Non-pigmented ciliary epithelial cell (primary cell): ENCODE measurements at places on chromosomes 13 and 19.

DNA sequence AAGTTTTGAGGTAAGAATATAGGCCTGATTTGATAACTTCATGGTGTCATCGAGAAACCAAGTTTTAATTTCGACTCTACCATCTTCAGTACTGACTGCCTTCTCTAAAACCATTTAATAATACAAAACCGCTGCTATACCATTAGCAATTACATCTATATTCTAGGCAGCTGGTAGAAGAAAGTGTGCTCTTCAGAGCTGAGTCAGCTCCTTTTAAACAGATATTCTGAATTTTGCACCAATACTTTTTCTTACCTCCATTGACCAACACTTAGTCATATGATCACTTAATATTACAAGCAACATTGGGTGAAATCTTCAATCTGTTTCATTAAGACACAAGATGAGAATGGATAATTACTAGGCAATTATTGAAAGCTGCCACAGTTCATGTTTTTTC lies 1667.8 kb downstream of the PCDH9 start:
- DNase-seq, result no peak

DNA sequence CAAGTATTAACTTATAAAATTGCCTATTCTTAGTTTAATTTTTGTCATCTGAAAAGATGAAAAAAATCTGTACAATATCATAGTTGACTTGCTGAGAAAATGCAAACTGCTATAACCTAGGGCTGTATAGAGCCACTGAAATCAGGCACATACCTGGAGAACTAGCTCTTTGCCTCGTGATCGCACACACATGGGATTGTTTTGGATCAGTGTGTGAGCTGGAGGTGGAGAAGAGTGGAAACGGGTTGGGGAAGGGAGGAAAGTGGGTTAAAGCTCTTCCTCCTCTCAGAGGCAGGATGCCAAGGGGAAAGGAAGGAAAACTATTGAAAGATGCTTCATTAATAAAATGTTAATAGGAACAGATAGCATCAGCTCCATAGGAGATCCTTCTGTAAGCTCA lies 2.7 kb downstream of the MTUS2 start:
- DNase-seq, result no peak

GRCh38 chr13:33147832-33148231 lies 131.6 kb downstream of the KL start:
- no peak for DNase-seq

GRCh38 chr19:16359074-16359473 lies 34.4 kb downstream of the KLF2 start:
- no peak for DNase-seq

DNA sequence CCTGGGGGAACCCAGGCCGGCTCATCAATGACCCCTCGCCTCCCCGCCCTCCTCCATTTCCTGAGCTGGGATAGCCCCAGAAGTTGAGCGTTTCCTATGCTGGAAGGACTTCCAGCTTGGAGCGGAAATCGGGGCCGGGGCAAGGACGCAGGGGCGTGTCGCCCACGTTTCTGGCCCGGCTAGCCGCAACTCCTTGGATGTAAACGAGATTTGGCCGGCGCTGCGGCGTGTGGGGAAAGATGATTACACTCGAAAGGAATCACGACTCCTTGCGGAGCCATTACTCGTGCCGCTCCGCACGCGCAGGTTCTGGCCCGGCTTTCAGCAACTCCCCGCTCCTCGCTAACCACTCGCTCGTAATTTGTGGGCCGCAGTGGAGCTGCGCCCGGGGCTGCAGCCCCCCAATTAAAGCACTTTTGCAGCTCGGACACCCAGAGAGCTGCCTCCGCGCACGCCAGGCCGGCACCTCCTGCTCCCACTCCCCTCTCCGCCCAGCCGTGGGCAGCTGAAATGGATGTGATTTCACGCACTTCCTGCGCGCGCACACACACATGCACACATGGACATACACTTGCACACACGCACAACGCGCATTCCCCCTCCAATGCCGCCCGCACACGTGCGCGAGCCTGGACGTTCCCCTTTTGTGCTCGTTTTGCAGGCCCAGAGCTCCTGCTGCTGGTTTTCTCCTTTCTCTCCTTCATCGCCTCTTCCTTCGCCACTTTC lies 15.7 kb downstream of the ZIC5 start:
- no peak for DNase-seq

DNA sequence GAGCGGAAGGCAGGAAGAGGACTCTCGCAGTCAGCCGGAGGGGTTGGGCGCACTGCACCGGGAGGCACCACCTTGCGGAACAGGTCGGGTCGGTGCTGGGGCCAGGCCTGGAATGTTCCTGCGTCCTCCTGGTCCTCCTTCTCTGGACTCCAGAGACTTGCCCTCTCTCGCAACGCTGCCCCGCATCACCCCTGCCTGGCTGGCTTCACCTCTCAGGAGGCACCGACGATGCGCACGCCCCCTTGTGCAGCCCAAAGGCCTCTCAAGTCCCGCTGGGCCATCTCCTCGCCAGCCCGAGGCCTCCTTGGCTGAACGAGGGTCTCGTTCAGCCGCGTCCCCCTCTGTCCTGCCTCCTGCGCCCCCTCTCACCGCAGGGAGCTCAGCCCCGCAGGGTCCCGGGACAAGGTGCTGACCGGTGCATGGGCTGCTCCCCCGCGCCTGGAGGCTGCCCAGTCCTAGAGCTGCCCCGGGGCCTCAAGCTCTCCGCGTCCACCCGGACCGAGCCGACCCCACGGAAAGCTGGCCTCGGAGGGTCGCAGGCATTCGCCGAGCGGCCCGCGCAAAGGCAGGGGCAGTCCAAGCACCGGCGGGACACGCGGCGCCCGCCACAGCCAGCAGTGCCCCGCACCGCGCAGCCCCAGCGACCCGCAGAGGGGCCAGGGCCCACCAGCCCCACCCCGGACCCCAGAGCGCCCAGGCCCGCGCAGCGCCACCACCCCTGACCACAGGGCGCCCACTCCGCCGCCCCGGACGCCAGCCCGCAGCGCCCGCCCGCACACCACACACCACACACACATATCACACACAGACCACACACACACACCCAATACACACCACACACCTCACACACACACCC lies 133.8 kb downstream of the CRYL1 start:
- no peak for DNase-seq

DNA sequence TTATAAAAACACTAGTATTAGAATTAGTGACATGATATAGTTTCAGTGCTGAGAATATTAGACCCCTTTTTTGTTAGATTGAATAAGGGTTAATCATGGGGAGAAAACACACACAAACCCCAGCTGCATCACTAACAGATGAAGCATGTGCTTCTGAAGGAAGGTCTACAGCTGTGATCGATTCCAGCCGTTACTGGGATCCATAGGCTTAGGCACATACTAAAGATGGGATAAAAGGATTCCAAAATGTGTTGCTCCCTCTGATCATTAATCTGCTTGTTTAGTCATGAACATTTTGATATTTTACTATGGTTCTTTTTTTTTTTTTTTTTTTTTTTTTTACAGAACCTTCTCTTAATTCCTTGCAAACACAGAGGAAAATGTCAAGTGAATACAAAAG lies 1591.3 kb downstream of the EFNB2 start:
- DNase-seq, result no peak

DNA sequence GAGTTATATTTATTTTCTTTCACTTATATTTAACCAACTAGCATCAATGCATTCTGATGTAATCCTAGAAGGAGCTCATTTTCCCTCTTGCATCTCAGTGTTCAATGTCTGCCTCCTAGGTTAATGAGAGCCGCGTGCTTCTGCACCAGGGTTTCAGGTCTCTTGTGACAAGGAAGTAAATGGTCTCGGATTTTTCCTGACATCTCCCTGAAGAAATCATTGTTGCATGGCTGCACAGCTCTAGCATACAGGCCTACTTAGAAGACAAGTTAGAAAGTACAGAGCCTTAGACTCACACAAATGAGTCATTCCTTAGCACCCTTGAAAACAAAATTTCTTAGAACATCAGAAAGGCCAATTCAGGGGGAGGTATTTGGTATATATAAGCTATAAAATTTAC lies 57.2 kb upstream of the KLF12 start:
- DNase-seq, result no peak

GRCh38 chr13:97226788-97227627 lies 4.9 kb downstream of the MBNL2 start:
- no peak for DNase-seq

- DNase-seq, result no peak
These were observed 87.6 kb upstream of the MBNL2 start for GRCh38 chr13:97134364-97135095.

- DNase-seq, result no peak
These were observed 16.5 kb upstream of the B3GNT3 start for GRCh38 chr19:17778251-17778967.

DNA sequence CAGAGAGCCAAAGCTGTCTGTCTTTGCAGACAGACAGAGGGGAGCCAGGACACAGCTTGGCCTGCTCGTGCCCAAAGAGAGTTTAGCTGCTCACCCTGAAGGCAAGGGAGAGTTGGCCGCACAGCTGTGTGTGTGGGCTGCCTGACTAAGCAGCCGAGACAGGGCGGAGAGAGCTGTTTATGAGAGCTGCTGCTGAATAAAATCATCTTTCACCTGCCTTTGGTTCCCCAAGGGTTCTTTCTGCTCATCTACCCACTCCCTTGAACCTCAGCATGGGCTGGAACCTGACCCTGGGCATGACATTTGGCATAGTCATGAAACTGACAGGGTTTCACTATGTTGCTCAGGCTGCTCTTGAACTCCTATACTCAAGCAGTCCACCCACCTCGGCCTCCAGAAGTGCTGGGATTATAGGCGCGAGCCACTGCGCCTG lies 98.2 kb downstream of the RBM26 start:
- peak; percentile 18 for DNase-seq

GRCh38 chr19:19214159-19214490 lies 2.4 kb downstream of the NCAN start:
- DNase-seq, result no peak

DNA sequence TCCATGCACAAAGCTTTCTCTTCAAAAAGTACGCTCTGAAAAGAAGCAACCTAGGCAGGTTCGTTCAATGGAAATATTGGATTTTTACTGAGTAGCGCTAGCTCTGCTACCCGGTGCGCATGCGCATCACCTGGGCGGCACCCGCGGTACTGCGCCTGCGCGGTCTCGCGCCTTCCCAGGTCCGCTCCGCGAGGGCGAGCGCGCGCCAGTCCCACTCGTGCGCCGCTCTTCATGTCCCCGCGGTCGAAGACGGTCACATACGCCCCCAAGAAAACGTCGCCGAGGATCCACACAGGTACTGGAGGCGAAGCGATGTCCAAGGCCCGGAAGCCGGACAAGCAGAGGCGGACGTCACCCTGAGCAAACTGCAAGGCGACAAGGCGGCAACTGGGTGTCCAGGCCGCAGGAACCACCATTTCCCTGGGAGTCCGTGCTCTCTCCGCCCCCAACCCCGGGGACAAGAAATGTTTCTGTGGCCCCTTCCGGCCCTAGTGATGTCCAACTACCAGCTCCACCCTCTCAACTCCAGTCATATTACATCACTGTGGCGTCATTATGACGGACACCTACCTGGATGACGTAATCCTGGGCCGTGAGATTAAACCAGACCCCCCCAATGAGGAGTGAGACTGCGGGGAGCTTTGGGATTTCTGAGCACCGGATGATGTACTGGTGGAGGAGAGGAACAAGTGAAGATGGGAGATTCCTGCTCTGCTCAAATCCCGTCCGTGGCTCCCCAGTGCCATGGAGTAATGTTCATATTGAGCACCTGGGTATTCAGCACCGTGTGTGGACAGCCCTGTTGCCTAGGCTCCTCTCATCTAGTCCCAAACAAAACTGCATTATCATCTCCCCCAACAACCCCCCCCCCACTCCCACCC lies 4.8 kb upstream of the KCNC3 start:
- DNase-seq, result no peak

- no peak for DNase-seq
These were observed 8.6 kb upstream of the NUP62 start for GRCh38 chr19:49937750-49938381.

GRCh38 chr13:44368599-44369368 lies 4.8 kb upstream of the SERP2 start:
- no peak for DNase-seq

DNA sequence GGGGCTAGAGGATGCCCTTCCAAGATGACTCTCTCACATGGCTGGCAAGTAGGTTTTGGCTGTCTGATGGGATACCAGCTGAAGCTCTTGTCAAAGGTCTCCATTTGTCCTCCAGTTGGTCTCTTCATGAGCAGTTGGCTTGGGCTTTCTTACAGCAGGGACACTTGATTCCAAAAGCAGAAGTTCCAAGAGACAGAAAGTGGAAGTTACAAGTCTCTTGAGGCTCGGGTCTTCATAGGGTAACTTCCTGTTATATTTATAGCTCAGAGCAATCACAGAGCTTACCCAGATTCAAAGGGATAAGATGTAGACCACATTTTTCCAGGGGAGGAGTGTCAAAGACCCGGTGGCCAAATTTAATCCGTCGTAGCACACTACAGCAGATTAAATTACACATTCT lies 440.0 kb downstream of the RFC3 start:
- no peak for DNase-seq

GRCh38 chr19:33442706-33443105 lies 69.2 kb downstream of the CEBPG start:
- DNase-seq, result no peak

DNA sequence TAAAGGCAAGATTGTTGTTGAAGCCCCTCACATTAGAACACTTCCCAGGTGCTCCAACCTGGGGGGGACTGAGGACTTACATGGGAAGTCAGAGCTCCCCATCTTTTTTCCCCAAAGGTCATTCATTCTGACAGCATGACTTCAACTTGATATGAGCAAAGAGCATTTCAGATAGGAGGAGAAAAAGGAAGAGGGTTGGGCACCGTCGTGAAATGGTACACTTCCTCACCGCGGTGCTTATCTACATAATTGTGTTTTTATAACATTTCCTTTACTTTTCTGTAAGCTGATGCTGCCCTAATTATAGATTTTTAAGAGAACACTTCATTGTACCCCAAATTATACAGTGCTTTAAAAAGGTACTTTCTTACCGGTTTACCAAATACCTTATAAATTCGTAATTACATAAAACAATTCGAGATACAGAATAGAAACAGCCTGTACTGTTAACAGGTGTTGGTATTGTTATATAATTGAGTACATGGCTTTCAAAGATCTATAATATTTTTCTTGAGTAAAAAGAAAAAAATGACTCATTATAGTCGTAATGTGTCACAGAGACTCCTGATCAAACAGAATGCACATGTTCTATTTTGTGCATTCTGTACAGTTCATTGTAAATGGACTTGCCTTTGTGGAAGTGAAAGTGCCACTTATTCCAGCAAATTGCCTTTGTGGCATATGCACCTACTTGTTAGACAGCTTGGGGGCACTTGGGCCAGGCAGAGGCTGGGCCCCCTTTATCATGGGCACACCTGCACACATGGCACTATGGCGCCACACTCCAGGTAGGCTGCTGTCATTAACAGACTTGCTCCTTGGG lies 81.8 kb downstream of the GGACT start:
- no peak for DNase-seq
